ENCODE measurements at places on chromosomes 11 and 22. TPM values are rescaled to one million over a fixed set of nuclear protein-coding genes. Genes with fewer than 3 reads are reported as not detected.

Gene RANGAP1
- 26.6 TPM for polyA plus RNA-seq

Gene LDHAL6A
- not detected for polyA plus RNA-seq

DNA sequence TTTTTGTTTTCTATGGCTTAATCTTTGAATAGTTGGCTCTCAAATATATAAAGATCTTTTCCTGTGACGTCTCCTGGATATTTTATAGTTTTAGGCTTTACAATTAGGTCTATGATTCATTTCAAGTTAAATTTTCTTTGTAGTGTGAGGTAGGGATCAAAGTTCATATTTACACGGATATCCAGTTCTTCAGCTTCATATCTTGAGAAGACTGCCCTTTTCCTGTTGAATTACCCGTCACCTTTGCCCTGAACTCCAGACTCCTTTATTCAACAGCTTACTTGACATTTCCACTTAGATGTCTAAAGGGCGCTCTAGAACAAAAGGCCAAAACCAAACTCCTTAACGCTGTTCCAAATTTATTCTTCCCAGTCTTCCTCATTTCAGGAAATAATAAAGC is 51.7 kb downstream of the TTC17 start:
- no peaks in the 10 kb centered on the region for H3K27me3 ChIP-seq
- no peak overlapping the region for H3K4me3 ChIP-seq
- H3K4me1 ChIP-seq = no peaks in the 10 kb centered on the region
- H3K27ac ChIP-seq = no peak overlapping the region
- peaks cover 74% of the 10 kb centered on the region for H3K36me3 ChIP-seq

GRCh38 chr11:46513934-46514342 is 79.9 kb downstream of the AMBRA1 start:
- H3K27me3 ChIP-seq = no peaks in the 10 kb centered on the region
- no peaks in the 10 kb centered on the region for H3K4me1 ChIP-seq
- peaks cover 11% of the 10 kb centered on the region for H3K36me3 ChIP-seq
- H3K27ac ChIP-seq = no peak overlapping the region

Gene POU2AF3
- not detected for polyA plus RNA-seq

- DNase-seq = no peak
- no peak overlapping the region for H3K4me3 ChIP-seq
- H3K4me1 ChIP-seq = no peaks in the 10 kb centered on the region
- H3K27me3 ChIP-seq = peaks cover 2% of the 10 kb centered on the region
- H3K27ac ChIP-seq = no peak overlapping the region
Measured at GRCh38 chr11:11229647-11230046, 123.4 kb downstream of the CSNK2A3 start.

GRCh38 chr11:4072668-4073285 is 21.8 kb upstream of the RRM1 start:
- no peak overlapping the region for H3K4me3 ChIP-seq
- peak; percentile 76 for DNase-seq
- H3K4me1 ChIP-seq = peaks cover 21% of the 10 kb centered on the region
- H3K27ac ChIP-seq = peak overlapping the region; percentile 43

- no peak overlapping the region for H3K27ac ChIP-seq
- H3K4me3 ChIP-seq = no peak overlapping the region
- no peaks in the 10 kb centered on the region for H3K4me1 ChIP-seq
- H3K27me3 ChIP-seq = no peaks in the 10 kb centered on the region
- H3K36me3 ChIP-seq = no peaks in the 10 kb centered on the region
- DNase-seq = no peak
Measured at GRCh38 chr11:131561501-131561900, 191.1 kb downstream of the NTM start.

Gene CD44
- 441 TPM for polyA plus RNA-seq

DNA sequence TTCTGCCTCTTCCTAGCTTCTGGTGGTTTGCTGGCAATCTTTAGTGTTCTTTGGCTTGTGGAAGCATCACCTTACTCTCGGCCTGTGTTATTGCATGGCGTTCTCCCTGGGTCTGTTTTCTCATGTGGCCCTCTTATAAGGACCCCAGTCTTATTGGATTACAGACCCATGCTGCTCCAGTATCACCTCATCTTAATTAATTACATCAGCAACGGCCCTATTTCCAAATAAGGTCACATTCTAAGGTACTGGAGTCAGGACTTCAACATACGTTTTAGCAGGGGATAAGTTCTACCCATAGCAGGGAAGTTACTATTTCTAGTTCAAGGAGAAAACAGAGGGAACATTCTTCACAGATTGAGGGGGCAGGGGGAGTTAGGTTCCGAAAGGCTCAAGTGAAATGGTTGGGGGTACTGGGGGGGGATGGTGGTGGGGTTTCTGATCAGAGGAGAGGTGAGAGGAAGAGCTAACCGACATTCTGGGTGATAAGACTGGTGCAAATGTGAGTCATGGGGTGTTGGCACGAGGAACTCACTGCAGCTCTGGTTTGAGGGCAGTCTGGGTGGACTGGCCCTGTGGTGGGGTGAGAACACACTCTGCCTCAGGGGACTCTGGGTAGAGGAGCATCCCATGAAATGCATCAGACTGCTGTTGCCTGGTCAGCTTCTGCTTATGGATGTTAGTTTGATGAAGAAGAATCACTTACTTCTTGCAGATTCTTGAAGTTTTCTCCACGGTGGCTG is 51.5 kb upstream of the ZBED5 start:
- no peaks in the 10 kb centered on the region for H3K27me3 ChIP-seq
- no peaks in the 10 kb centered on the region for H3K4me1 ChIP-seq
- no peak for DNase-seq
- no peaks in the 10 kb centered on the region for H3K36me3 ChIP-seq

DNA sequence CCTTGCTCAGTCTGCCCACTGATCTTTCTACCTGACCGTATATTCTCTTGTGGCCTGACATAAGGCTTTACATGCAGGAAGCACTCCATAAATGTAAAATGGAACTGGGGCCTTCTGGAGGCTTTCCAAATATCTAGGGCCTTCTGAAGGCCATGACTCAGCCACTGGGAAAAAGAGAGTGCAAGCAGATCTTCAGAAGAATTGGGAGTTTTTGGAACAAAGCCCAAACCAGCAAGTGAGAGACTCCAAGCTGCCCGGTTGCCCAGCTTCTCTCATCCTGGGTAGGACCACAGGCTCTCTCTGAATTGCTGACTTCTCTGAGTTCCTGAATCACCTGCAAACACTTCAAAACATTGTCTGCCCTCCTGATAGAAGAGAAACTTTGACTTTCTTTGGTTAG is 107.9 kb upstream of the BMAL1 start:
- H3K27me3 ChIP-seq = no peaks in the 10 kb centered on the region
- H3K27ac ChIP-seq = no peak overlapping the region
- no peaks in the 10 kb centered on the region for H3K4me1 ChIP-seq
- DNase-seq = no peak

Gene SOX6
- not detected for polyA plus RNA-seq

DNA sequence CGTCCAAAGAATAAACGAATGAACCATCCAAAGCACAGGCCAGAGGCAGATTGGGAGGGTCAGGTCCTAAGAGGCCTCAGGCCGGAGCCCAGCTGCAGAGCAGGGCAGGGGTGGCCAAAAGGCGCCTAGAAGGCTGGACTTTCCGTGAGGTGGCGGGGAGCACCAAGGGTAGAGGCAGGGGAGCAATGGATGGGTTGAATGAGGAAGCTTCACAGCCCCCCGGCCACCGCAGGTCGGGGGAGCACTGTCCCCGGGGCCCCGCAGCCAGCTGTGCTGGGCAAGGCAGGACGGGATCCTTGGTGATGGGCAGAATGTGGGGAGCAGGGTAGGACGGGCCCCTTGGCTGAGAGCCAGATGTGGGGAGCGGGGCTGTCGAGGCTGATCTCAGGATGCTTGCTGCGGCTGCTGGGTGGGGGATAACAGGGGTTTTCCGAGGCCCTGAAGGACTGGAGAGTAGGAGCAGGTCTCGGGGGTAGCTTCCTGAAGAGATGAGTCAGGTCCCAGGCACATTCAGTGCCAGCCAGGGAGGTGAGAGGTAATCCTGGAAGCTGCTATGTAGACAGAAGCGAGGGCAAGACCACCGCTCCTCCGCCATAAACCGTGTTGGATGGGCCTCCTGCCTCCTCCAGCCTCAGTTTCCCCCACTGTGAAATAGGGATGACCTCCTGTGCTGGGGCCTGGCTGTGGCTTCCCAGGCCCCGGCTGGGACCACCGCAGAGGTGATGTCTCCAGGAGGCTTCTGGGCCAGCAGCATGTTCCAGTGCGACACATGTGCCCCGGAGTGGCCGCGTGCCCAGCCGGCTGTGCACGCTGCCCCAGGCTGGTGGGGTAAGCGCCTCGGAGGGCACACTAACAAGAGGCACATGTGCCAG is 34.6 kb upstream of the KCNQ1OT1 start:
- no peak overlapping the region for H3K4me3 ChIP-seq
- no peaks in the 10 kb centered on the region for H3K36me3 ChIP-seq
- no peak overlapping the region for H3K27ac ChIP-seq
- no peak for DNase-seq
- no peaks in the 10 kb centered on the region for H3K27me3 ChIP-seq

- H3K27me3 ChIP-seq = peaks cover 7% of the 10 kb centered on the region
- H3K4me1 ChIP-seq = peaks cover 24% of the 10 kb centered on the region
- H3K36me3 ChIP-seq = no peaks in the 10 kb centered on the region
- H3K27ac ChIP-seq = no peak overlapping the region
- H3K4me3 ChIP-seq = no peak overlapping the region
Measured at GRCh38 chr22:46071451-46072109, 78.7 kb upstream of the PPARA start.

DNA sequence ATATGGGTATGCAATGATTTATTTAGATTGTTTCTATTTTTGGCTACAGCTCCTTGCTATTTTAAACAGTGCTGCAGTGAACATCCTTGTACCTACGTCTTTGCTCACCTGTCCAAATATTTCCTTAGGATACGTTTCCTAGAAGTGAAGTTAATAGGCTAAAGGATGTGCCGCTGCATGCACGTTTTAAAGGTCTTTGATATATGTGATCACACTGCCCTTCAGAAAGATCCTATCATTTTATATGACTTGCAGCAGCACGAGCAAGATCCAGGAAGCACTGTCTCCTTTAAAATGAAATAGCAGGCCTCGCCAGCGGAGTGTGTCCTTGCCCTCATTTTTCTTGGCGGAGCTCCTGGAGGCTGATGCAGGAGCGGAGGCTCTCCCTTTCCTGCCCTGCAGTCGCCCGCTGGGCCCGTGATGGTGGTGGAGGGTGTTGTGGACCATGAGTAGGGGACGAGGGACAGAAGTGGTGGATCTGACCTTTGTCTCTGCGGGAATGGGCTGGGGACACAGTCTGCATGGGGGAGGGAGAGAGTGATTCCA is 19.4 kb downstream of the RPS6KA4 start:
- no peaks in the 10 kb centered on the region for H3K4me1 ChIP-seq
- no peaks in the 10 kb centered on the region for H3K27me3 ChIP-seq
- H3K27ac ChIP-seq = no peak overlapping the region
- no peak overlapping the region for H3K4me3 ChIP-seq
- no peaks in the 10 kb centered on the region for H3K36me3 ChIP-seq
- no peak for DNase-seq

Gene OR52J3
- not detected for polyA plus RNA-seq

Gene CCDC188
- not detected for polyA plus RNA-seq

Gene ART5
- polyA plus RNA-seq = not detected

Gene RFPL2
- polyA plus RNA-seq = 0.27 TPM

DNA sequence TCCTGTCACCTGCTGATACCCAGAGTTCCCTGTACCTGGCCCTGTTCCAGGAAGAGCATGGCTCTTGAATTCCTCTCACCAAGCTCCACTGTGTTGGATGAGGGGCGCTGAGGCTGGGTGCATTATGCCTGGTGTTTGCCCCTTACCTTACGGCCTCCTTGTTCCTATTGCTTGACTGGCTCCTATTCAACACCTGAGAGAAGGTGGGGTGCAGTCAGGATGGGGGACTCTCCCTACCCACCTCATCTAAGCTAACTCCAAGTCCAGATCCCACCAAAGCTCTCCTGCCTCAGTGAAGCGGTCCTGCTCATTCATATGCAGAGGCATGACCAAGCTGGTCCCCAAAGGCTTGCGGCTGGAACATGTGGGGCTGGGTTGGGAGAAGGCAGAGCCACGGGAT is 35.8 kb upstream of the RIC3 start:
- no peaks in the 10 kb centered on the region for H3K27me3 ChIP-seq

Gene LIN7C
- polyA plus RNA-seq = 10.3 TPM

DNA sequence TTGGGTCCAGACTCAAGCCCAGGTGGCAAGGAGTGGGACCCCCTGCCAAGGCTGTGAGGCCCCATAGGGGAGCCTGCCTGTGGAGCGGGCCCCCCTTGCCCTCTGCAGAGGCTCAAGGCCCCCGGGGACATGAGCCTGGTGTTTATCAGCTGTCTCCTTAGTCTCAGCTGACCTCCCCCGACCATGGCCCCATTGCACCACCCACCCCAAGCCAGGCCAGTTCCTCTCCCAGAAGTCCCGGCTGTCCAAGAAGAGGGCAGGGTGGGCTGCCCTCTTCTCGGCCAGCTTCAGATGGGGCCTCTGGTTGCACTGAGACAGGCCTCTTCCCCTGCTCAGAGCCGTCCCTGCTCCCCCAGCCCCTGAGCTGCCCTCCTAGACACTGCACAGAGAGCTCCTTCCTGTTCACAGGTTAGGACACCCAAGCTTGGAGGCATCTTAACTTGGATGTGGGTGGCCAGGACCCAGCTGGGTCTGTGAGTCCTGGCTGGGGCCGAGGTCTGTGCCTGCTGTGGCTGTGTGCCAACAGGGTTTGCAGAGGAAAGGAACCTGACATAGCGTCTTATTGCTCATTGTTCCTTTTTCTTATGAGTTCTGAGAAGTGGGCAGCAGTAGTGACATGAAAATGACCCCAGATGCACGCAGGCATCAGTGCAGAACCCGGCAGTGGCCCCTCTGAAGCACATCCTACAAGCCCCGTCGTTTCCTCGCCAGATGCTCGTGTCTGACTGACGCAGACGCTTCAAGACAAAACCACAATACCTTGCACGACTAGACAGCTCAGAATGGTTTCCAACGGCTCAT is 5.4 kb downstream of the TRABD start:
- peaks cover 73% of the 10 kb centered on the region for H3K4me1 ChIP-seq
- peaks cover 14% of the 10 kb centered on the region for H3K36me3 ChIP-seq
- peak overlapping the region; percentile 75 for H3K4me3 ChIP-seq
- H3K27ac ChIP-seq = peak overlapping the region; percentile 97

GRCh38 chr11:58867556-58867955 is 23.1 kb upstream of the GLYATL2 start:
- H3K4me3 ChIP-seq = no peak overlapping the region
- no peak overlapping the region for H3K27ac ChIP-seq
- H3K27me3 ChIP-seq = no peaks in the 10 kb centered on the region
- no peaks in the 10 kb centered on the region for H3K36me3 ChIP-seq
- H3K4me1 ChIP-seq = no peaks in the 10 kb centered on the region
- DNase-seq = no peak

- DNase-seq = no peak
- no peak overlapping the region for H3K4me3 ChIP-seq
- no peak overlapping the region for H3K27ac ChIP-seq
- peaks cover 7% of the 10 kb centered on the region for H3K27me3 ChIP-seq
- no peaks in the 10 kb centered on the region for H3K36me3 ChIP-seq
Measured at GRCh38 chr11:11608783-11609232, 13.0 kb downstream of the GALNT18 start.

Gene OSM
- 6.9 TPM for polyA plus RNA-seq

DNA sequence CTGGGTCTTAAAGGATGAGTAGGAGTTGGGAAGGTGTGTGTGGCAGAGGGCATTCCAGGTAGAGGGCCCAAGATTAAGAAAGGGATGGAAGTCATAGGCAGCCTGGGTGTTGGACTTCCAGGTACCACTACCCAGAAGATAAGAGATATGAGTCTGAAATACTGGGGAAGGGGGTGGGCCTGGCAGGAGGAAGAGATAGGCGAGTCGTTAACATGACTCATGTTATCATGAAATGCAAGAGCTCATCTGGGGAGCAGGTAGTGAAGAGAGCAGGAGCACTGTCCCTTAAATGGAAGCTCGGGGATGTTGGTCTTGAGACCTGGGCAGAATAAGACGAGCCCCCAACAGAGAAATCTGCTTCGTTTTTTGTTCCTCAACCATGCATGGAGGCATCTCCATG is 10.2 kb downstream of the ZC3H7B start:
- no peak overlapping the region for H3K4me3 ChIP-seq
- no peak for DNase-seq
- H3K36me3 ChIP-seq = peaks cover 14% of the 10 kb centered on the region

All from CD4-positive, CD25-positive, alpha-beta regulatory T cell (primary cell).